ENCODE measurements at places on chromosomes 1 and 21. TPM values are rescaled to one million over a fixed set of nuclear protein-coding genes. Genes with fewer than 3 reads are reported as not detected.

The ETNK2 gene
- 24.7 TPM for total RNA-seq

The RXFP4 gene
- 0.33 TPM for total RNA-seq

The SPRR4 gene
- total RNA-seq, result not detected

The CORT gene
- total RNA-seq, result 2.3 TPM

The RUNX3 gene
- total RNA-seq, result not detected

The ZNF648 gene
- 0.12 TPM for total RNA-seq

The FBLIM1 gene
- total RNA-seq, result 141 TPM

The ALX3 gene
- 0.11 TPM for total RNA-seq

The PPP1R15B gene
- total RNA-seq, result 24.9 TPM

The PTCH2 gene
- 0.66 TPM for total RNA-seq

The SLFNL1 gene
- total RNA-seq, result 3.0 TPM

The OPTC gene
- not detected for total RNA-seq

The MRPS14 gene
- total RNA-seq, result 35.0 TPM

The LMX1A gene
- not detected for total RNA-seq

The S100A1 gene
- 2.2 TPM for total RNA-seq

The RGS7 gene
- not detected for total RNA-seq

The TFAP2E gene
- 0.69 TPM for total RNA-seq

The HRNR gene
- total RNA-seq, result not detected

The OR2L8 gene
- not detected for total RNA-seq

The LRRC8D gene
- 10.1 TPM for total RNA-seq

The GPR25 gene
- not detected for total RNA-seq

The C4BPA gene
- not detected for total RNA-seq

The WDR64 gene
- total RNA-seq, result not detected

The EVI5 gene
- total RNA-seq, result 15.6 TPM

The SPATA45 gene
- total RNA-seq, result 2.9 TPM

The TBX19 gene
- total RNA-seq, result 1.5 TPM

The ATP1A4 gene
- not detected for total RNA-seq

The GJA5 gene
- total RNA-seq, result 25.8 TPM

The DMRTA2 gene
- 0.12 TPM for total RNA-seq

The FBXO2 gene
- total RNA-seq, result 15.8 TPM

All from cardiac muscle cell (in vitro differentiated cells and primary cell).